ENCODE measurements at places on chromosomes 6 and 20.

DNA sequence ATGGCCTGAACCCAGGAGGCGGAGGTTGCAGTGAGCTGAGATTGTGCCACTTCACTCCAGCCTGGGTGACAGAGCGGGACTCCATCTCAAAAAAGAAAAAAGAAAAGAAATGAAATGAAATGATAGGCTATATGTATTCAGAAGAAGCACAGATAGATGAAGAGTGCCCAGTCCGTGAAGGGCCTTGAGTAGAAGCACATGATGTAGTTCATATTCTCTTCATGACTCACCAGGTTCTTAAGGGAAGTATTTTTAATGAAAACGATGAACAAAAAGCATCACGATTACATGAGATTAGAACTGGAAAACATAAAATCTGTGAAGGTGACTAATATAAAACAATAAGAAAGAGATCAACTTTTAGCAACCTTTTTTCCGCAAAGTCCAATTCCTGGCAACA, 29.8 kb downstream of the TPD52L1 start:
- DNase-seq, result no peak

DNA sequence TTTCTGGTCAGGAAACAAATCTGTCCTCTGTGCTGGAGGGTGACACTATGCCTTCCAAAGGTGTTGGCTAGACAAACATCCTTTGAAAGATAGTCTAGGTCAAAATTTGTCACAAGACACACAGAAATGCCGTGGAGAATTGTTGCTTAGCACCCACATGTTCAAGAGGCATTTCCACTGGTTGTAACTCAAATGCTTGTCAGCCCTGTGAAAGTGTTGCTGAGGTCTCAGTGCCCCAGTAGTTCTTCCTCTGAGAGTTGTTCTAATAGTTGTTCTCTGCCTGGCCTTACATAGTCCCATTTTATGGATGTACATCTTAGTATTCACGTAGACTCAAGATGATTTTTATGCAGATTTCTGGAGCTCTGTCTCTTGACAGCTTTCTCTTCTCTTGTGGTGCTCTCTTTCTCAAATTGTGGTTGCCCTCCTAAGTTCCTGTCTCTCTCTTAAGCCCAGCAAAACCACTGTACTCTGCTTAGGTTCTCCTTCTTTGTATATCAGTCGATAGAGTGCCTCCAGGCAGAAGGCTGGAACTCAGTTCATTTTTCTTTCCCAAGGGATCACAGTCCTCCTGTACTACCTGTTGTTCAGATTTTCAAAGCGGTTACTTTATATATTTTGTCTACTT, 39.5 kb upstream of the REV3L start:
- no peak for DNase-seq

DNA sequence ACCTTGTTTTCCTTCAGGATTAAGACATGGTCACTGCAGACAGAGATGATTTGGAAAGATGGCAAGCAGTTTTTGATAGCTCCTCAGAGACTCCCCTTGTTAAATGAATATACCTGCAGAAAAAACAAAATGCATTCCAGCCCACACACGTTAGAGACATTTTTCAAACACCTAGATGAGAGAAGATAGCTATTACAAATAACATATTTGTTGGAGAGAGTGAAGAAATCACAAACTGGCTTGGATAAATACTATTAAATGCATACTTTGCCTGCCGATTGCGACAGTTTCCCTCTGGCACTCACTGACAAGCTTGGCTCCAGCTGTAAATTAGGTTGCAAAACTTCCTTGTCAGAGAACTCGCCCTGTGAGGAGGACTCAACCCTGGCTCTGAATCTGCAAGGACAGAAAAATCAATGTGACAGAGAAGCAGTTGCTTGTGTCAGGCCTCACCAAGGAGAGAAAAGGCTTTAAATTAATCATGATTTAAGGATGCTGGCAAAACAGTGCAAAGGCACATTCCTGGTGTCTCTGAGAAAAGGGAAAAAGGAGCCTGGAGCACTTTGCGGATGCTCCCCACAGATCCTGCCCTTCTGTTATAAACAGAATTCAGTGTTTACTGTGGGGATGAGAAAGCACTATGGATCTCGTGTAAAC, 423.7 kb upstream of the MARCKS start:
- DNase-seq, result no peak

- DNase-seq, result peak; percentile 50
Measured at GRCh38 chr6:158758451-158758860, 60.7 kb downstream of the EZR start.

GRCh38 chr6:2589171-2589661, 161.5 kb downstream of the MYLK4 start:
- DNase-seq, result no peak

DNA sequence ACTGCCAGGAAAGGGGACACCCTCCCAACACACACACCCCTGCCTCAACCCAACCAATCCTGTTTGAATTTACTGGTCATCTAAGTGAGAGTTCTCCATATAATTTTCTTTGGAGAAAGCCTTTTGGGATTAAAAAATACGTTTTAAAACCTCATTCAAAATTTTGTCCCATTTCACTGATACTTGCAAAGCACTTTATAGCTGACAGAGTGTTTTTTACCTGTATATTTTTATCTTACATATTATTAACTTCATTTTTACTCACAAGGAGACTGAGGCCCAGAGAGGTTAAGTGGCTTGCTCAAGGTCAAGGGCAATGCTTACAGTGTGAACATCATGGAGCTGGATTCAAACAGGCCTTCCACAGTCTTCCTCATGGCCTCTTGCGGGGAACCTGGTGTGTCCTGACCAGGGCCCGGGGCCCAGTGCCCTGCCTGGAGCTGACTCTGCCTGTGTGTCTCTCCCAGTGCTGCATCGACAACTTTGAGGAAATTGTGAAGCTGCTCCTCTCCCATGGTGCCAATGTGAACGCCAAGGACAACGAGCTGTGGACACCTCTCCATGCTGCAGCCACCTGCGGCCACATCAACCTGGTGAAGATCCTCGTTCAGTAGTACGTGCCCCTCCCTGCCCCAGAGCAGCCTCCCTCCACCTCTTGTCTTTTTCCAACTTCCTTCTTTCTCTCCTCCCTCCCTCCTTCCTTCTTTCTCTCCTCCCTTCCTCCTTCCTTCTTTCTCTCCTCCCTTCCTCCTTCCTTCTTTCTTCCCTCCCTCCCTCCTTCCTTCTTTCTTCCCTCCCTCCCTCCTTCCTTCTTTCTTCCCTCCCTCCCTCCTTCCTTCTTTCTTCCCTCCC, 30.9 kb upstream of the FAM83D start:
- DNase-seq, result no peak

DNA sequence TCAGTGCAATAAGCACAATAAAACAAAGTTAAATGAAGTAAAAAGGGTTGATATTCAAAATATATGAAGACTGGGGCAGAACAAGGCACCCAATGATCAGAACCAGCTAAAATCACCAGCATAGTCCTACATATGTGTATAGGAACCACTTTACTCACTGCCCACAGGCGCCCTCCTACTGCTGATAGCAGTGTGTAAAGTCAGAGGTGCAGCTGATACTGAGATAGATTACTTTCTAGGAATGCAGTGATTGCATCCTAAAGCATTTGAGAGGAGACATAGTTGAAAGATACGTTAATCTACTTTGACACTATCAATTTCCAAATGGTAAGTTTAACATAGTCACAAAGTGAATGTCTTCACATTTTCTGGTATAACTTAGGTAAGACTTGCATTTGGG, 161.1 kb upstream of the MCHR2 start:
- DNase-seq, result no peak

DNA sequence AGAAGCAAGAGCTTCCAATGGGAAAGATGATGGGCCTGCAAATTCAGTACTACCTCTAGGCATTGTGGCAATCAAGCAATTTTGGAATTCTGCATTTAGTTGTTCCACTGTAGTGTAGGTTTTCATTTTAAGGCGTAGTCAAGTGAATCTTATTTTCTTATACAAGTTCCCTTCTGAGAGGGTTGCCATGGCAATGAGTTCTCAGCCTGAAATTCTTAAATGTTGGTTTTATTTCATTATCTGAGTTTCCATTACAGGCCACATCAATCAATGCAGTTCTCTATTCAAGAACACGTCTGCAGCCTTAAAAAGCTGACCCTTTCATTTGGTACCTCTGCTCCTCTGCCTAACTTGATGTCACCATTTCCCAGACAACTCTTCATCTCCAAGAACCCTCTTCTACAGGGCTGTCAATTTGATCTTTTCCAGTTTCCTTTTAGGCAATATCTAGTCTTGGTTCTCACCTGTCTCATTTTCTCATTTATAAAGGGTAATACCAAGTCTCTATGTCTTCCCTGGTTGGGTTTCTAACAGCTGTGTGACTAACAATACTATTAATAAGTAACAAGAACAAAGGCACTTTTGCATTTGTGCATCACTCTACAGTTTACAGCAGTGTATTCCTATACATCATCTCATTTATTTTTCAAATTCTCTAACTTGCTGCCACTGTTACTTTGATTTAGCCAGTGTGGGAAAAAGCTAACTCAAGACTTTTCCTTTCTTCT, 898.2 kb upstream of the FLRT3 start:
- DNase-seq, result no peak

DNA sequence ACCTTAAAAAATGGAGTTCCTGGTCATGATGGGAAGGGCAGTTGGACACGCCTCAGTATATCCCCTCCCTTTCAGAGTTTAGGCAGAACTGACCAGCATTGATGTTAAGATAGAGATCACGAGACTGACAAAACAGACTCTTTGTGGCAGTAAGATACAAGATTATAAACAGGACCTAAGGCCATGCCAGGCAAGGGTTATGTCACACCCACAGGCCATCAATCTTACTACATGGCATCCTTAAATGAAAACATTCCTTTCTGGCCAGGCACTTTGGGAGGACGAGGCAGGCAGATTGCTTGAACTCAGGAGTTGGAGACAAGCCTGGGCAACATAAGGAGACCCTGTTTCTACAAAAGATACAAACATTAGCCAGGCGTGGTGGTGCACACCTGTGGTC, 129.3 kb upstream of the MLN start:
- no peak for DNase-seq

DNA sequence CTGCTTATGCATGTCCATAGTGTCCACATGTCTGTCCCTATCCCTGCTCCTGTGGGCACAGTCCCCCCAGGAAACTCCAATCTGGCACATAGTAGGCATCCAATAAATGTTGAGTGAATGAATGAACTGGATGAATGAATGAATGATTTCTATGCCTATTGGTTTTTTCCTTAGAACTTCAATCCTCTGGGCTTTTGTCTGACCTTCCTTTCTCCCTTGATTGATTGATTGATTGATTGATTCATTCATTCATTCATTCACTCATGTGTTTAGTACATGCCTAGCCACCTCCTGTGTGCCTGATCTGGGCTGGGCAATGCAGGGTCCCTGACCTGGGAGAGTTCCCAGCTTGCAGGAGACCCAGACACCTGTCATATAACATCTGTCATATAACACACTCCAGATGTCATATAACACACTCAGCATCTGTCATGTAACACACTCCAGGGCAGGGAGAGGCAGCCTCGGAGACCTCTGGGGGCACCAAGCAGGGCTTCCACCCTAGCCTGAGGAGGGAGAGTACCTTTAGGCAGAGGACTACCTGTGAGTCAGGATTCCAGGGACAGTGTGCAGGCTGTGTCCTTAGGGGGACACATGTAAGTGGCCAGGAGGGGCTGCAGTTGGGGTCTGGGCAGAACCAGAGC, 17.9 kb downstream of the VSTM2L start:
- no peak for DNase-seq

DNA sequence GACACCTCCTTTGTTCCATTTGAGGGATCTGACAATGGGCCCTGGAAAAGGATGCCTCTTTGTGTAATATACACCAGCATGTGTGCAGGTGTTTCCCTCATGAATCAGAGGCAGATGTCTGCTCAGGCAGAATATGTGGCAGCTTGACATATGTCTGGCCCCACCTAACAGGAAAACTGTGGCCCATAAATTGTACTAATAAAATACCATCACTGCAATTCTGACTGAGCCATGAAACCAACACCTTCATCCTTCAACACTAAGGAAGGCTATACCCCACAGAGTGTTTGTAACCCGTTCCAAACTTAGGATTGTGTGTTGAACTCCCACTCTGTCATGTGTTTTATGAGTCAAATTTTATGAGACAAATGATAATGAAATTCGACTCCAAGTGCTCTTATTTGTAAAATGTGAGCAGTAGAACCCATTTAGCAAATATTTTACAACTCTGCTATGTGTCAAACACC, 22.7 kb downstream of the LAMA4 start:
- no peak for DNase-seq

DNA sequence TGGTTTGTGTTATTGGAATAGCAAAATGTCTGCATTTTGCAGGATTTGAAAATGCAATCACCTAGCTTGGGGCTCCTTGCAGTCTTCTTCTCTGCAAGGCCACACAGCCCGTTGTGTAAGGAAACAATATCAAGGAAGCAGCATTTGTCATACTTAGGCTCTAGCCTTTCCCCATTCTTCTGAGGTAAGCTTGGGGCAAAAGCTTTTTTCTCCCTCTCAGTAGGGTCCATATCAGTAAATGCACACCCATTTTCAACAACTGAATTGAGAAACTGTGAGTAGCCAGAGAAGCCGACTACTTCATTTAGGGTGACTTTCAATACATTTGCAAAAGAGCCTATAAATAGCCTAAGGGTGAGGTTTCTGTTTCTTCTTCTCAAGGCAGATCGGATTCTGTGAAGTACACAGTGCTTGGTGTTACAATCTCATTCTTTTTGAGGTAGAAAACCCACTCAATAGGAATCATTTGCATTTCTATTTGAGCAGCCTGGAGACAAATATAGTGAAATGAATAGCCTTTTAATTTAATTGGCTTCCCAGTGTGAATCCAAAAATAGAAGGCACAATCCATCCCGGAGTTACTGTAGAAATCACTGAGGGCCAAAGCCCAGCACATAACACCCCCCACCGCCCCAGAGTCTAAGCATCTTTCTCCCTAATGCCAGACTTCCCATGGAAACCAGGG, 61.8 kb downstream of the BTBD3 start:
- DNase-seq, result no peak

- no peak for DNase-seq
Measured at GRCh38 chr6:75201021-75201420, 4.8 kb downstream of the COL12A1 start.

- DNase-seq, result peak; percentile 82
Measured at GRCh38 chr6:33621711-33622388, 728 bp downstream of the ITPR3 start.

- no peak for DNase-seq
Measured at GRCh38 chr6:17902974-17903373, 84.5 kb downstream of the KIF13A start.

GRCh38 chr6:13420269-13420668, 67.1 kb downstream of the GFOD1 start:
- no peak for DNase-seq

DNA sequence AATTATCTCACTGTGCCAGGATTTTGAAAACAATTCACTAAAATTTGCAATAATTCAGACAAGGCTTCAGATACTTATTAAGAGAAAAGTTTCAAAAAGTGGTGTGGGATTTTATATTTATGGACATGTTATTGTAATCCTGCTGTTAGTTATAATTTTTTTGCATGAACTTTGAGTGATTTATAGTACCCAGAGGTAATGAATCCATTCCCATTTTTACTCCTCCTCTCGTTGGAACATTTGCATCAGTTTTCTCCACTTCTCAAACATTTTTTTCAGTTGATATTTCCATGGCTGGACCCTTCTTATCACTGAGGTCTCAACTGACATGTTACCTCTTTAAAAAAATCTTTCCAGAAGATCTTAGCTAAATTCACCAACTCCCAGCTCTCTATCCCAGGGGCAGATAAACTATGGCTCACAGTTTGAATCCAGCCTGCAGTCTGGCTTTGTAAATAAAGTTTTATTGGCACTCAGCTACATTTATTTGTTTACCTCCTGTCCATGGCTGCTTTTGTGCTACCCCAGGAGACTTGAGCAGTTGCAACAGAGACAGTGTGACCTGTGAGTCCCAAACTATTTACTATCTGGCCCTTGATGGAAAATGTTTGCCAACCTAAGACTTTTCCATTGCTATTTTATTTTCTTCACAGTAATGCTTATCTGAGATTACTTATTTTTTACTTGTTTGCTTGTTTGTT, 83.4 kb downstream of the TSHZ2 start:
- no peak for DNase-seq
